Activated T-cell treated with anti-CD3 and anti-CD28 coated beads, Interleukin-2, amount 50 U/mL, for 4 hours (primary cell): ENCODE measurements at places on chromosomes 4 and X.
A peak's percentile ranks its signal among the peaks of the same experiment; 100 is the strongest.

DNA sequence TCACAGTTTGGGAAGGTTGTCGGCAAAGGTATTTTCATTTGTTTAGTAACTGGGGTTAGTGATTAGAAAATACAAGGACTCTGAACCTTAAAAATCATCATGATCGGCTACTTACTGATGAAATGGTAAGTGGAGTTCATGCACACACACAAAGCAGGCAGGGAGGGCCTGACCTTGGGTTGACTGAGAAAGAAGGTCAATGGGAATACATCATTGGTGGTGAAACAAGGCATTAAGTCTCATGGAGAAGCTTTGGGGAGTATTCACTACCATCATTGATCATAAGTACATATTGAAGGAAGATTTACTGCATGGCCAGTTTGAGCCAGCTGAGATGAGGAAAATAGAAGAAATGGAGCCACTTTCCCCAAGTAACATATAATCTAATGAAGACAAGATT lies 74.4 kb downstream of the LUZP4 start:
- DNase-seq: no peak

DNA sequence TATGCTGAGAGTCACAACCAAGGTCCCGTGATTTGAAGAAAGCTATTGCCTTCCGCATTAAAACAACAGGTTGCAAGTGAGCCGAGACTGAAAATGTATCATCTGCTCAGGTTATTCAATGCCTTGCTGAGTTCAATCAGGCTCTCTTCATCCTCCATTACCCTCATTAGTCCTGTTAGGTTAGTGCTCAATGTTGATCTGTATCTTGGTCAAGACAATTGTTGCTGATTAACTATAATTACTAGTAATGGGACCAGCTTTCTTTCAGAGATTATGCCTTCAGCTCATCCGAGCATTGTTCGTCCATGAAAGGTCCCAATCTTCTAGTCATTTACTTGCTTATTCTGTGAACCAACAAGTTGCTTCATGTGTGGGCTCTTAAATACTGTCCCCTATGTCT lies 534.6 kb upstream of the FAM241A start:
- no peak for DNase-seq

- peak; percentile 58 for DNase-seq
Observed at GRCh38 chrX:39149761-39150160, 348.5 kb downstream of the MID1IP1 start.

GRCh38 chr4:88858752-88859151 lies 161.1 kb upstream of the NAP1L5 start:
- DNase-seq: no peak

DNA sequence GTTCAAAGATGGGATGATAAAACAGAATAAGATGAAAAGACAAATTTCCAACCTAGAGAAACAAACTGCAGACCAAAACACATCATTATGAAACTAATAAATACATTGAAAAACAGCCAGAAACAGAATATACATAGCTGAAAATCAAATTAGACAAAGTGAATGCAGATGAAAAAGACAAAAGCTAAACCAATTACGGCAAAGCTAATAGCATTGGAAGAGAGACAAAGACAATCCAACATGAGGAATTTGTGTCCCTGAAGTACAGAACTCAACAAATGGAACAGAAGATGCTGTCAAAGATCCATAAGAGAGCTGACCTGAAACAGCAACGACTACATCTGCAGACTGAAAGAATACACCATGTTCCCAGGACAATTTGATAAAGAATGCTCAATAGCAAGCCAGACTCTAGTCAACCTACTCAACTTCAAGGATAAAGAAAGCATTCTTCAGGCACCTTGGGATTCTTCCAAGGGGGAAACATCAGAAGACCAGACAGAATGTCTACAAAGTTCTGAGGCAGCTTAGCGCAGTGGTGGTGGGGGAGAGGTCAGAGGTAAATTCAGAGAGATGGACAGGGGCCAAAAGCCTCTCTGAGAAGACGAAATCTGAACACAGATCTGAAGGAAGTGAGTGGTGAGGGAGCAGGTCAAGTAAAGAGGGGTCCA lies 27.4 kb upstream of the IRAK1 start:
- DNase-seq: no peak

- DNase-seq: no peak
Observed at GRCh38 chr4:94544811-94545210, 93.1 kb downstream of the PDLIM5 start.

DNA sequence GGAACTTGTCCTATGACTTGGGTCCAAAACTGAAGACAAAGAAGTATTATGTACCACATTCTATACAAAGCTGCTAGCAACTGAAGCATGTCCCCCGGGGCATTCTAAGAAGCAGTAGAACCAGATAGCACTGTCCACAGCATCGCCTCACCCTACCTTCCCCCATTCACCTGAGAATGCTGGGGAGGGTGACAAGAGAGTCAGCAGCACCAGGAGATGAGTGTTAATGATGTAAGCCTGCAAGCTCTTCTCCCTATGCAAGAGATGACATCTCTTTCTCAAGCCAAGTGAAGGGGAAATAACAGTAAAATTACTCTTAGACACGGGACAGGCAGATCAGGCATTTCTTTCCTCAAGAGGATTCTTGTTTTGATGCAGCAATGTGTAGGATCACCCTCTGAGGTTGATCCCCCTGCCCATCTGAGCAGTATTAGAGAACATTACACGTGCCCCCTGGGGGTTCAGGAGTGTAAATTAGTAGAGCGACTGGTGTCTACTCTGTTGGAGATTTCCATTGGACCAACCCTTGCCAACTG lies 13.9 kb upstream of the TLR1 start:
- DNase-seq: no peak

GRCh38 chr4:77045490-77045889 lies 30.3 kb downstream of the CCNI start:
- DNase-seq: no peak

GRCh38 chr4:3263053-3263875 lies 14.3 kb downstream of the MSANTD1 start:
- DNase-seq: no peak

GRCh38 chr4:87339440-87339839 lies 16.8 kb upstream of the HSD17B13 start:
- no peak for DNase-seq

DNA sequence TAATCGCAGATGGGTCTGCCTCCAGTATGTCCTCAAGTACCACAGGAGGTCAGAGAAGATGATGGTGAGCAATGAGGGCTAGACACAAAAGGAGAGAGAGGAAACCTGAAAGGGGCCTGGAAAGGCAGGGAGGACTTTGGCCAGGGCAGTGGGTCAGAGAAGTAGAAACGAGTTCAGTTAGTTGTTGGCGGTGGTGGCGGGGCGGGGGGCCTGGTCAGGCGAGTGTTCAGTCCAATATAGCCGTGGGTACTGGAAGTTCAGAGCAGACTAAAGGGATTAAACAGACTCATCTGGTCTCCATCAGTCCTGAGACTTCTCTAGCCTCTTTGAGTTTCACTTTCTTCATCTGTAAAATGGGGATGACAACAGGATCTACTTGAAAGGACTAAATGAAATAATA lies 90.8 kb downstream of the TSPAN5 start:
- DNase-seq: no peak

GRCh38 chr4:48680848-48681568 lies 99.1 kb downstream of the FRYL start:
- DNase-seq: no peak

- DNase-seq: peak; percentile 43
Observed at GRCh38 chr4:8201321-8201781, 2.3 kb downstream of the SH3TC1 start.

- DNase-seq: no peak
Observed at GRCh38 chr4:2076908-2077536, 17.9 kb downstream of the NAT8L start.

- no peak for DNase-seq
Observed at GRCh38 chrX:12583543-12583942, 207.7 kb upstream of the PRPS2 start.

- DNase-seq: no peak
Observed at GRCh38 chr4:150962245-150962644, 52.8 kb downstream of the LRBA start.

DNA sequence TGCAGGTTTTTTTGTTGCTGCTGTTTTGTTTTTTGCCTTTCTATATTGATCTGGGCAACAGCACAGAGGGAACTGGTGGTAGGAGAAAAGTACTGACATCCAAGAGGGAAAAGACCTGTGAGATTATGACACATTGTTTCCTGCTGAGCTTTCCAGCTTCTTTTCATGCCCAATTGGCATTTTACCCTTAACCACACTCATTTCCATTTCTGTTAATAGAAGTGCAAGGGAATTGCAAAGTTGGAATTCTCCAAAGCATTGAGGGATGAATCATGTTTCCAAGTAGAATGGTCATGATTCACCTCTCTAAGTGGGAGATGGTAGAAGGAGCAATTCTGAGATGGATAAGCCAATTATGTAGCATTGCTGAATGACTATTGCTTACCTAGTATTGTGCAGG lies 161.5 kb downstream of the PPARGC1A start:
- DNase-seq: no peak

DNA sequence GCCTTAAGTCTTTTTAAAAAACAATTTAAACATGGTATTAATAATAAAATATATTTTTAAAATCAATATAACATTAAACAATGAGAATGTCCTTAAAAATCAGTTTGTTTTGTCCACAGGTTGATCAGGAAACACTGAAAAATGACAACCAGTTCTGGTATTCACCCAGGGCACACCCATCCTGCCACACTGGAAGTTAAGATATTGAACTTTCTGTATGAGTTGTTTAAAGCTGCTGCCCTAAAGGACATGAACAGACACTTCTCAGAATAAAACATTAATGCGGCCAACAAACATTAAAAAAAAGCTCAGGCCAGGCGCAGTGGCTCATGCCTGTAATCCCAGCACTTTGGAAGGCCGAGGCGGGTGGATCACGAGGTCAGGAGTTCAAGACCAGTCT lies 15.0 kb upstream of the HOPX start:
- DNase-seq: no peak

DNA sequence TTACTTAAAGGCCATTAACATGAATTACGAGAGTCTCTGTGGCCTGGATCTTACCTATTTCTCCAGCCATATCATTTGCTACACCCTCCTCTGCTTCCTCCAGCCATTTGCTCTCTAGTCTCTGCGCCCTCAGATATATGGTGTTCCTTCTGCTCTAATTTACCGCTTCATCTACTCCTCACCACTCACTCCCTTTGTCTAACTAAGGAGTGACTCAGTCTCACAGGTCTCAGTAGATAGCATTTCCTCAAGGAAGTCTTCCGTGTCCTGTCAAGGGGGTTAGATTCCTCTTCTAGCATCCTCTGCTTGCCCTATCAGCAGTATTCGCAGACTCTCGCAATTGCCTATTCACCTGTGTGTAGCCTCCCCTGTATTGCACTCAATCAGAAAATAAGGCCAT lies 892.1 kb upstream of the INTU start:
- no peak for DNase-seq

DNA sequence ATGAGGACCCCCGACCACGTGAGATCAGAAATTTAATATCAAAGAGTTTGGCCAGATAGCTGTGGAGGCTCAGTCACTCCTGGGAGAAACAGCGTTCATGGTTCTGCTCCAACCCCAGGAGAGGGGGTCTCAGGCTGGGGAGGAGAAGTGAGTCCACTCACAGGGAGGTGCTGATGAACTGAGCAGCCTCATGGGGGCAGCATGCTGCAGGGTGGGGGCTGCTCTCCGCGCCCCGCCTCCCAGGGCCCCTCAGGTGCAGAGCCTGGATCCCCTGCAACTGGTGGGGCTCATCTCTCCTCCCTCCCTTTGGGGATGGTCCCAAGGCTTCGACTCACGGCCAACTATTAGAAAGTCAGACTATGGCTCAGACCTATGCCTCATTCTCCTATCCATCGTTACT lies 26.6 kb upstream of the C4orf50 start:
- no peak for DNase-seq

GRCh38 chr4:108080747-108081146 lies 88.0 kb downstream of the LEF1 start:
- DNase-seq: peak; percentile 39

- DNase-seq: no peak
Observed at GRCh38 chr4:20151436-20151835, 100.3 kb upstream of the SLIT2 start.

GRCh38 chrX:6132970-6133369 lies 95.7 kb downstream of the NLGN4X start:
- no peak for DNase-seq

DNA sequence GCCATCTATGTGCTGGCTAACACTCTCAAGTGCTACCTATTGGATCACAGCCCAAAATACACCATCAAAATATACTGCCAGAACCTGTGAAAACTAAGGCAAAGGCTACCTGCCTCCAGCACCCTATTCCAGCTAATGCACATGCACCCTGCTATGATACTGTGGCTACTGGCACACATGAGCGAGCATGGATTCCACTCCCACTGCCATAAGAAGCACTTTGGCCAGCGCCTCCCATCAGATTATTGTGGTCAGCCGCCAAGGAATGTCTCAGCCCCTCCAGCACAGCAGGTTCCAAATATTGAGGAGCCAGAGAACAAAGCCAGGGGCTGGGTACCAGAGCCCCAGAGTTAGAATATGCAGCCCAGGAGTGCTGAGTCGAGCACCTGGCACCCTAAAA lies 32.5 kb upstream of the TMPRSS11F start:
- no peak for DNase-seq

DNA sequence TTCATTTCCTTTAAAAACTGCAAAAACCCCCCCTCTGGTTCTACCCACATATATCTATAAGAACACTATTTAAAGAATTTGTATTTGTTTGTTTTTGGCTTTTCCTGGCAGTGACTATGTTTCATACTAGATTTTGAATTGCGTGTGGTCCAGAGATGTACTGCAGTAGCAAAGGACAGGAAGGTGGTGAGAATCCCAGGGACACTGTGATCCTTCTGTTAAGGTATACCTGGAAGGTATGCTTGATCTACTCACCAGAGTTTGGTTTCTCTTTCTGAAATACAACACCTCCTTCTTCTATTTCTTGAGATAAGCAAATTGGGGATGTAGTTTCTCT lies 129.6 kb upstream of the RASGEF1B start:
- DNase-seq: no peak

DNA sequence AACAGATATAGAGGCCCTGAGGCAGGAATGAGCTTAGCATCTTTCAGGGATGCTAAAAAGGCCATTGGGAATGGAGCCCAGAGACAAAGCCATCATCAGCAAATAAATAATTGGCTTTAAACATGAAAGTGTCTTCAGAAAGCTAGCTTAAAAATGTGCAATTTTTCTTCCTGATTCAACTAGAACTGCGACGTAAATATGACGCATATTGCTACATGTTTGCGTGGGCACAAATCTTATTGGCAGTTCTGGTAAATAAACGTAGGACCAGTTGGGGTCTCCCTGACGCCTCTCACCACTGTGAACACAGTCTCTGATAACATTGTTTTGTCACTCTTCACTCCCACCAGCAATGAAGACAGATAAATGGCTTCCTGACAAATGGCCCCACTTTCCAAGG lies 97.3 kb upstream of the SRD5A3 start:
- DNase-seq: no peak

GRCh38 chrX:50117476-50117875 lies 83.3 kb downstream of the AKAP4 start:
- no peak for DNase-seq

- no peak for DNase-seq
Observed at GRCh38 chr4:113008135-113008534, 41.3 kb upstream of the ANK2 start.
